ENCODE measurements at places on chromosomes 1 and 21.

- DNase-seq: no peak
These were observed 1.4 kb downstream of the GOLPH3L start for GRCh38 chr1:150695561-150695960.

DNA sequence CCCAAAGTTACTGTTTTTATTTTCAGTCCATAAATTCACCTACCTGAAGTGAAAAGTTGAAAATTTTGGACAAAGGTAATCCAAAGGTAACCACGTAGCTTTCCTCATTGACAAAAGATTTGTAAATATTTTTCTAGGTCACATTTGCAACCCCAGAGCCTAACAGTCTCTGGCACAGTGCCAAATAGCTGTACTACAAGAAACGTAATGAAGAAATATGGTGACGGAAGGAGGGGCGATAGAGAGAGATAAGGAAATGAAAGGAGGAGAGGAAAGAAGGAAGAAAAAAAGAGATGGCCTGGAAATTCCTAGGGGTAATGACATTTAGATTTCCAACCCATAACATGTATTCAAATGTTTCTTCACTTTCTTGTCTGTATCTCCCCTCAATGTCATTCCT is 159.4 kb downstream of the BARHL2 start:
- no peak for DNase-seq

- no peak for DNase-seq
These were observed 16.9 kb downstream of the NTMT2 start for GRCh38 chr1:170162459-170163246.

DNA sequence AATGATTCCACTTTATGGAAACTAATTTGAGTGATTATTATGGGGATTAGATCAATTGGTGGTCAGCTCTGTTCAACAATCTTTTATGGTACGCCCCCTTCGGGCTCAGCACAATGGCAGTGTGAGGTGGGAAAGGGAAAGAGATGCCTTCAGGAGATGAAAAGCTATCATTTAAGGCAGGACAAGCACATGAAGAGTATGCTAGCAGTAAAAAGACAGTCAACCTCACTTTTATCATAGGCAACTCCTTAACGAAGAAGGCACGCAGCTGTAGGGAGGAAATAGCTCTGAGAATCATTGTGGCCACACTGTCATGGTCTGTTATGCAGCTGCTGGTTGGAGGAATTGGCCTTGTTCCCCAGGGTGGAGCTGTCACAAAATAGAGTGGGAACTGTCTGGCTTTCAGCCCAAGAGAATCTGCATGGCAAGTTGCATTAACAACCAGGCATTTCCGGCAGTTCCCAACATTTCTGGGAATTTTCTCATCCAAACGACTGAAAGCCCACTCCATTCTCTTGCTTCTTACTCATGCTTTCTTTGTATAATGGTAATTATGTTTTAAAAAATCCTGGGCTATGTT is 54.4 kb upstream of the BCL10 start:
- no peak for DNase-seq

DNA sequence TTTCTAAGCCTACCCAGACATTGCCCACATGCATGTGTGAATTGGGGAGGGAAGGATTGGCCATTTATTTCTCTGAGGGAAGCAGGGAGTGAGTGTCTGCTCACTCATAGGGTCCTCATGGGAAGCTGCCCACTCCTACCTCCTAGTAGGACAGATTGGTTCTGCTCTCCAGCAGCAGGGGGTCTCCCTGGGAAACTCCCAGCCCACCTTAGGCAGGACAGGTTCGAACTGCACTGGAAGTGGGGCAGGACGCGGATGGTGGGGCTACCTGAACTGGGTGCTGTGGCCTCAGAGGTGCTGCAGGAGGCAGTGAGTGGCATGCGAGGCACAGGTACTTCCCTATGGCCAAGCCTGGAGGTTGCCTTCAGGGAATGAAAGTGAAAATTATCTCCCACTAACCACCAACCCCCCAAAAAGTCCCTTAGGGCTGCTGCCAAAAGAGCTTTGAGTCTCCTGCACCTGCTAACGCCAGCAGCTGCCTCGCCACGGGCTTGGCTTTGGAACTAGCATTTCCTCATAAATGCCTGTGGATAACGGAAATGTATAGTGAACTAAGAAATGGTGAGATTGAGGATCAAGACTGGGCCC is 157.0 kb upstream of the COA6 start:
- no peak for DNase-seq

DNA sequence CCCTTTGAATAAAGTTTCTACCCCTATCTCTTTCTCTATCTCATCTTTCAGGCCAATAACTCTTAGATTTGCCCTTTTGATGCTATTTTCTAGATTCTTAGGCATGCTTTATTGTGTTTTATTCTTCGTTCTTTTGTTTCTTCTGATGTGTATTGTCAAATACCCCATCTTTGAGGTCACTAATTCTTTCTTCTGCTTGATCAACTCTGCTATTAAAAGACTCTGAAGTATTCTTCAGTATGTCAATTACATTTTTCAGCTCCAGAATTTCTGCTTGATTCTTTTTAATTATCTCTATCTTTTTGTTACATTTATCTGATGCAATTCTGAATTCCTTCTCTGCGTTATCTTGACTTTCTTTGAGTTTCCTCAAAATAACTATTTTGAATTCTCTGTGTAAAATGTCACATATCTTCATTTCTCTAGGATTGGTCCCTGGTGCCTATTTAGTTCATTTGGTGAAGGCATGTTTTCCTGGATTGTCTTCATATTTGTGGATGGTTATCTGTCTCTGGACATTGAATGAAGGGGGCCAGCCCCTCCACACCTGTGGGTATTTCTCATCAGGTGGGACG is 11.2 kb upstream of the CYP2J2 start:
- no peak for DNase-seq

DNA sequence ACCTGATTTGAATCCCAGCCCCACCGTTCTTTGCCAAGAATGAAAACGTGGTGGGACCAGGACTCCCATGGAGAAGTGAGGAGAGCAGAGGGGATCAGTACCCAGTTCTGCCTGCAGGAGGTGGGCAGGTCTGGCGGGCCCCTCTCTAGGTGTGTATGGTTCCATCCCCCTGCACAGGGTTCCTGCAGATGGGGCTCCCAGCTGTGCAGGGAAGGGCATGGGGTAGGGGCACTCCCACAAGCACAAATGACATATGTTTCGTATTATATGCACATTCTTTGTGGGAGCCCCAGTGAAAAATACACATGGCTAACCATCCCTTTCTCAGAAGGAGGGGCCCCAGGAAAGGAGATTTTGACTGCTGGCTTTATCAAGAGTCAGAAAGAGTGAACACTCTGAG is 144.6 kb downstream of the PLPP3 start:
- DNase-seq: no peak

GRCh38 chr21:41727784-41728763 is 38.8 kb downstream of the RIPK4 start:
- DNase-seq: no peak

- DNase-seq: no peak
These were observed 173.0 kb downstream of the ADGRL4 start for GRCh38 chr1:78833491-78833890.

- no peak for DNase-seq
These were observed 153.7 kb downstream of the HHIPL2 start for GRCh38 chr1:222394224-222394623.

GRCh38 chr1:56070601-56071000 is 508.8 kb downstream of the PLPP3 start:
- DNase-seq: no peak

GRCh38 chr1:229379846-229380245 is 37.0 kb upstream of the CCSAP start:
- no peak for DNase-seq

GRCh38 chr1:225435487-225435886 is 7.6 kb upstream of the LBR start:
- DNase-seq: no peak

DNA sequence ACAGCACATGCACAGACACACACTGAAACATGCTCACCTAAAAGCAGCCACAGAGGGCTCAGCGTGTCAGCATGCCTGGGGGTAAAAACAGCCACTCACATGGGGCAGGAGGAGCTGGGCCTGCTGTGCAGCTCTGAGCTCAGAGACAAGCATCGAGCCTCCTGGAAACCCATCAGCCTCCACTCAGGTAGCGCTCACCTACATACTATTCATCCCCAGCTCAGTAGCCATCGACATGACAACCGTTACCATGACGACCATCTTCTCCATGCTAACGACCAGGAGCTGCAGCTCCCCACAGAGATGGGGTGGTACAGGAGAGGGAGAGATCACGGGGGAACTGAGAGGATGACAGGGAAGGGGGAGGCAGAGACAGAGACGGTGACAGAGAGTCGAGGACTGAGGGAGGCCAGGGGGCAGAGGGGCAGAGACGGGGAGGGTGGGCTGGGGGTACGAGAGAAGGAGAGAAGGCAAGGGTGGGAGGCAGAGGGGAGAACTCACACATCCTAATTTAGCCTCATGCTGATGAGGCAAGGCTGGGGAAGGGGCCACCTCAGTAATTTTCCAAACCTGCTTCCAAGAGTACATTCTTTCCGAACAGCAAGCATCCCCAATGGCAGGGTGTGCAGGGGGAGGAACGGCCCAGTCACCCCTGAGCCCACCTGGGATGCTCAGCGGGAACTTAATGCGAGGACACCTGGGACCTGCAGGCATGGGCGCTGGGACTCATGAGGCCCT is 28.4 kb downstream of the SDC3 start:
- DNase-seq: no peak
